ENCODE measurements at places on chromosomes 5 and 9.
A peak's percentile ranks its signal among the peaks of the same experiment; 100 is the strongest.

- DNase-seq: no peak
These were observed 43.4 kb upstream of the NREP start for GRCh38 chr5:111800351-111800750.

DNA sequence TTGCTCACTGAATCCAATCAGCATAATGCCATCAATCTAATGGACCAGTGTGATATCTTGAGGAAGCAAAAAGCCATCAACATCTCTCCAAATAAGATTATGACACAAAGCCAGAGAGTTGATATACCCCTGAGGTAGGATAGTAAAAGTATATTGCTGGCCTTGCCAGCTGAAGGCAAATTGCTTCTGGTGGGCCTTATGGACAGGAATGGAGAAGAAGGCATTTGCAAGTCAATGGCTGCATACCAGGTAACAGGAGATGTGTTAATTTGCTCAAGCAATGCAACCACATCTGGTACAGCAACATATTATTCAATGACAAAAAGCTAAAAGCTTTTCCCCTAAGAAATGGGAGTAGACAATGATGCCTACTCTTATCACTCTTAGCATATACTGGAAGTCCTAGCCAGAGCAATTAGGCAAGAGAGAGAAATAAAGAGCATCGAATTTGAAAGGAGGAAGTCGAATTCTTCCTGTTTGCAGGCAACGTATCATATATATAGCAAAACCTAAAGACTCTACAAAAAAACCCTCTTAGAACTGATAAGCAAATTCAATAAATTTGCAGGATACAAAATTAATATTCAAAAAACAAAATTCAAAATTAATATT lies 216.1 kb upstream of the RASA1 start:
- DNase-seq: no peak

DNA sequence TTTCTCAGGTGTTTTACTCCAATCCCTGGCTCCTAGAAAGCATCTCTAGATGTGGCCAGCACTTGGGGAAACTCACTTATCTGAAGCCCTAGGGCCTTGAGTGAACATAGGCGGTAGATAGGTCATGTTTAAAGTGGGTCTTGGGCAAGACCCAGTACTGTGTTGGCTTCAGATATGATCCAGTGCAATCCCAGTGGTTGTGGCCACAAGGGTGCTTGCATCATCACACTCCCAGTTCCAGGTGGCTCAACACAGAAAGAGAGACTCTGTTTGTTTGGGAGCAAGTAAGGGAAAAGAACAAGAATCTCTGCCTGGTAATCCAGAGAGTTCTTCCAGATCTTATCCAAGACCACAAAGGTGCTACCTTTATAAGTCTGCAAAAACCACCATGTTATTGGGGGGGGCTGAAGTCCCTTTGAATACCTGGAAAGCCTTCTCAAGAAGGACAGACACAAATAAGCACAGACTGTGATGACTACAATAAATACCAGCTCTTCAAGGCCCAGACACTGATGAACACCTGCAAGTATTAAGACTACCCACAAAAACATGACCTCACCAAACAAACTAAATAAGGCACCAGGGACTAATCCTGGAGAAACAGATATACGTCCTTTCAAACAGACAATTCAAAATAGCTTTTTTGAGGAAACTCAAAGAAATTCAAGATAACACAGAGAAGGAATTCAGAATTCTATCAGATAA lies 114.7 kb downstream of the LURAP1L start:
- DNase-seq: no peak

DNA sequence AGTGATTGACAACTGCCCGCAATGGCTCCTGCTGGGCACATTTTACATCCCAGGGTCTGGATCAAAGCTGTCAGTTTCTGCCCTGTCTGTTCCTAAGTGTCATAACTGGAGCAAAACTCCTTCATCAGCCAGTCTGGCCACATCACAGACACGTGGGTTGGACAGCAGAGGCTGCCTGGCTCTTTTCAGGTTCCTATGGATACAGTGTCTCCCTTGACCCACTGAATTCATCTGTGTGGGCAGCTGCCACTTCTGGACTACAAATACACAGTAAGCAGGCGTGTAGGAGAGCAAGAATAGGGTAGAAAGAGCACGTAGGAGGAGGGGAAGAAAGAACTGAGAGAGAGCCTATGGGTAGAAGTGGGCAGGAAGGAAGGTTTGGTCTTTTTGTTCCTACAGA lies 238.0 kb downstream of the ENC1 start:
- no peak for DNase-seq

- DNase-seq: no peak
These were observed 1975.2 kb upstream of the C9orf72 start for GRCh38 chr9:29548436-29548835.

GRCh38 chr5:14580398-14581034 lies 1.1 kb upstream of the OTULINL start:
- DNase-seq: no peak

DNA sequence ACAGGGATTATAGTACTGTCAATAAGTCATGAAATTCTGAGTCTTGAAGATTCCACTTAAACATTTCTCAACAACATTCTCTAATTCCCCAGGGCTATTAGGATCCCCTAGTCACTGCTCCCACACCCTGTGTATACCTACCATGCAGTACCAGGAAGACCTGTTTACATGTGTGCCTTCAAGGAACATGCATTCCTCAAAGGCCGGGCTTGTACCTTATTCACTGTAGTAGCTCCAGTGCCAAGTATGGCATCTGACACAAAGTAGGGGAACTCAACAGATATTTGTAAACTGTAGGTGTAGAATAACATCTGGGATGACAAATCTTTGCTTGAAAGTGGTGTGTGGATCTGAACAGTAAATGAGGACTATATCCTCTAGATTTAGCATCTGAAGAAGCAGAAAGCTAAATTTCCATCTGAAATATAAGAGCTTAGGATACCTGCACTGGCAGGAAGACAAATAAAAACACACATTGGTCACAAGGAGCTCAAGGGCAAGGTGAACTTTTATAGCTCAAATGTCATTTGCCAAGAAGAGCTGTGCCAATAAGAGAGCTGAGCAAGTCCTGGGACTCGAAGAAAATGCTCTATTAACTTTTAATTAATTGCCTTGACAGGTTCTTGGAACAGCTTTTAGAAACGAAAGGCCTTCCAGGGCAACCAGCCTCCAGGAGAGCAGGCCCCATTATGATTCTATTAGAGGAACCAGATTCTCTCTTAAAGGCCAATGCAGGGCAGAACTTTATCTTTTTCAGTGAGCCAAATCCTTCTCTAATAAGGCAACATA lies 52.3 kb upstream of the MYOT start:
- peak; percentile 20 for DNase-seq

- DNase-seq: no peak
These were observed 228.9 kb upstream of the CDH9 start for GRCh38 chr5:27267209-27267824.

DNA sequence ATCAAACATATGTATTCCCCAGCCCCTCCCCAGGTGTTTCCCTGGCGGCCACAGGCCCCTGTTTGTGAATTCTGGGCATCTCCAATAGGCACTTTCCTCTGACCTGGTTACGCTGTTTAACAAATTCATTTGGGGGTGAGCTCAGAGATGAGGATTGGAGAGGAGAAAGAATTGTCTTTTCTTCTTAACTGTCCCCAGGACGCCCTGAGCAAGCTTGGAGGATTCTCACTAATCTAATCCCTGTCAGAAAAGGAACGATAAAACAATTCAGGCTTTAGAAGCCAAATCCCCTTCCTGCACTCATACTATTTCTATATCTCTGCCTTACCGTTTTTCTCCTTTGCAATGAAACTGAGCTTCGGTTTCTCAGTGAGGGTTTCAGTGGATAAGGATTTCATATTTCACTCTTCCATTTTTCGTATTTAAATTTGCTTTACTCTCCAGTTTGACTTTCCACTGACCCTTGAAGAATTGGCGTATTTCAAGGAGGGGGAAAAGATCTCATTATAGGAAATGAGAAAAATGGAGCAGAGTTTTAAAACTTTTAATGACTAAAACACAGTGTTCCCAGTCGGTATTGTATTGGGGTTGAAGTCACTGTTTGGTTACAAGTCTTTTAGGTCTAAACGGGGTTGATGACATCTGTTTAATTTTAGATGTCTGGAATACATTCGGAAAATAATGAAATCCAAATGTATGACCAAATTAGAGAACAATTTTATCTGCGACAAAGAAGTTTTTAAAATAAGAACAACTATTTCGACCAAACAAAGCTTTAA lies 180.1 kb downstream of the MACROH2A1 start:
- DNase-seq: no peak

DNA sequence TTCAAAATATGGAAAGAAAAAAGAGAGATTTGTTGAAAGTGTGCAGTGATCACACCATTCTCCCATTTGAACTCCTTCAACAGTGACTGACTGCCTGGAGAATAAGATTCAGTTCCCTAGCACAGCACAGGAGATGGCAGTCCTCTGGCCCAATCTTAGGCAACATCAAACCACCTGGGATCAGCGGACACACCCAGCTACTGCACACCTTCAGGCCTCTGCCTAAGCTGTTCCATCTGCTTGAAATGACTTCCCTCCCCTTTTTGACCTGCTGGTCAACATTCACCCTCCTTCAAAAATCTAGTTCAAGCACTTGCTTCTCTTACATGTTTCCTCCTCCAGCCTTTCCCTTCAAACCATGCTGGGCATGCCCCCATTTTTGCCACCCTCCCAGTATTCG lies 4.5 kb downstream of the MAPK9 start:
- no peak for DNase-seq

DNA sequence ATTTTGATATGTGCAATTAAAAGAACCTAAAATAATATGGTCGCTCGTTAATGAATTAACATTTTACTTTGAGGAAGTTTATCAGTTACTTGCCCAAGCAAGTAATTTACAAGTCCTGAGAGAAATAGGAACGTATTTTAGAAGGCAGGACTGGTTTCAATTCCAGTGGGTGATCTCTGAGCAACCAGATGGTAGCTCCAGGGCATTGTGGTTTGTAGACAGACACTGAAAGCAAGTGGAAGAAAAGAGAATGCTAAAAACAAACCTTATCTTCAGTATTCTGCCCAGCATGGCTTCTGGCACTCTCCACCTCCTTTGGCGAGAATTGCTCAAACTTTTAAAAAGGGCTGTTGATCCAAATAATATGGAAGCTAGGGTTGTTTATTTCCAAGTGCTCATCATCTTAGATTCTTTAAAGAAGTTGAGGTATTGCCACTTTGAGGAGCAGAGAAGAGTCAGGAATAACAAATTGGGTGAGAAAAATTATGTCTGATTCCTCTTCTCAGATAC lies 31.8 kb upstream of the ERAP2 start:
- no peak for DNase-seq

DNA sequence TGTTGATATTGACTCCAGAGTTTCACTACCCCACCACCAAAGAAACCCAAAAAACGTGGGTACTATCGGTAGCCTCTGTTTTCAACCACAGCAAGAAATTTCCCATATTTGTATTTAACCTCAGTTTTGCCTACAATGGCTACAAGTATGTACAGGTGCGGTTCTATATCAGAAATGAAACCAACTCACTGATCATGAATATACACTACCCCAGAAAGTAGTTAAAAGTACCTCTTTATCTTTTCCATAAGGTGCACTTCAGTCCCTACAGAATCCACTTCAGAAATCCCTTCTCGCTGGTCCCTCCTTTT lies 140.6 kb upstream of the SLC12A2 start:
- no peak for DNase-seq

- DNase-seq: no peak
These were observed 124.9 kb downstream of the FANCC start for GRCh38 chr9:95192631-95193030.

GRCh38 chr5:87154191-87154590 lies 113.5 kb upstream of the RASA1 start:
- DNase-seq: no peak

GRCh38 chr5:78771260-78772205 lies 123.0 kb upstream of the LHFPL2 start:
- DNase-seq: no peak

DNA sequence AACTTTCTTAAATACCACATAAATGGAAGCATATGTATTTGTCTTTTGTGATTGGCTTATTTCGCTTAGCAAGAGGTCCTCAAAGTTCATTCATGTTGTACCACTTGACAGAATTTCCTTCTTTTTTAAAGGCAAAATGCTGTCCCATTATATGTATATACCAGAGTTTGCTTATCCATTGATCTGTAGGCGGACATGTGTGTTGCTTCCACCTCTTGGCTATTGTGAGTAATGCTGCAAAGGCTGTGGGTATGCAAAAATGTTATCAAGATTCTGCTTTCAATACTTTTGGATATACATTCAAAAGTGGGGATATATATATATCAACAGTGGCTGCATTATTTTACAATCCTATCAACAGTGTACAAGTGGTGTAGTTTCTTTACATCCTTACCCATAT lies 271.0 kb downstream of the PRR16 start:
- no peak for DNase-seq

DNA sequence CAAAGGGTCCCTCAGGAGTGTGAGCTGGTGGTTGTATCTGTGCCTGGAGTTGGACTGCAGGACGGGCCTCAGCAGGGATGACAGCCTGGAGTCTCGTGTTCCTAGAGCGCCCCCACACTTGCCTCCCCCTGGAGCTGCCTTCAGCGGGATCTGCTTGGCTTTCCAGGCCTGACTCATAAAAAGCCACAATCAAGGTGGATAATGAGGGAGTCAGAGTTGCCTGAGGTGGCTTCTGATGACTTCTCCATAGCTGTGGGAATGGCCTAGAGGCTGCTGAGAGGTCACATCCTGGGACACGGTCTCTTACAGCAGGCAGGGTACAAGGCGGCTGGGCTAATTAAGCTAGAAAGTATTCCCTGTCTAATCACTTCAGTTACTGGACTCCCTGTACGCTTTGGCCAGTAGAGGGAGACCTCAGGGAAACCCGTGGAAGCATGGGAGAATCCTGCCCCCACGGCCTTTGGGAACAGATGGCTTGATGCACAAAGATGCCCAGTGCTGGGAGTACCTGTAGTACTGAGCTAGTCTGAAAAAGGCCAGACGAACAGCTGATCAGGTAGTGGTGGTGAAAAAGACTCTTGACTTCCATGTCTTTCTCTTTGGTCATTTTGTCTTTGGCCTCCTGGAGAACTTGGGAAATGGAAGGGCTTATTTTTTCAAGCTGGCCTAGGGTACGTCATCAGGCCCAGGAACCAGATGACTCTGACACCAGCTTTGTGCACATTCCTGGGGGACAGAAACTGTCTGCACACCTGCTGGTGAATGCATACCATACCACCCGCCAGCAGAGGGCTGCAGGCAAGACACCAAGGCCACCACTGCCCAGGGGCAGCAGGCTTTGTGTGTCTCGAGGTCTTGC lies 16.1 kb upstream of the FRRS1L start:
- peak; percentile 64 for DNase-seq

DNA sequence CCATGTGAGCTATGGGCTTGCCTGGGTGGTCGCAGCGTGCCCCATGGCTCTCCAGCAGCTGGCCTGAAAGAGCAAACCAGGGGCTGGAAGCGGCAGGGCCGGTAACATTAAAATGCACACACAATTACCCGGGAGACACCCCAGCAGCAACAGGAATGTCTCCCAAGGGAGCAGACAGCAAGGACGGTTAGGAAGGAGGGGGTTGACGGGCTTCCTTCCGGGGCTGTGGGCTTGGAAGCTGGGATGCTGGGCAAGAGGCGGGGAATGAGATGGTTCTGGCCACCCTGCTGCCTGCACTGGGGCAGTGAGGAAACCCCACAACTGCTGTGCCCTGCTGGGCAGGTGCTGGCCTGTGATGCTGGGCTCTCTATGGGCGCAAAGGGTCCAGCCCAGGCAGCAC lies 71.8 kb upstream of the ADAMTS2 start:
- DNase-seq: no peak

- no peak for DNase-seq
These were observed 47.7 kb downstream of the NSUN2 start for GRCh38 chr5:6585168-6585567.

- DNase-seq: no peak
These were observed 123.7 kb downstream of the EDIL3 start for GRCh38 chr5:84260939-84261338.

- DNase-seq: peak; percentile 30
These were observed 61.0 kb downstream of the ARL15 start for GRCh38 chr5:54249210-54250028.

Measured in body of pancreas (tissue), 4 donors.